M059J (cell line): ENCODE measurements at places on chromosomes 3 and 15.

GRCh38 chr3:129529436-129530210 is 1.2 kb downstream of the RHO start:
- DNase-seq = no peak

DNA sequence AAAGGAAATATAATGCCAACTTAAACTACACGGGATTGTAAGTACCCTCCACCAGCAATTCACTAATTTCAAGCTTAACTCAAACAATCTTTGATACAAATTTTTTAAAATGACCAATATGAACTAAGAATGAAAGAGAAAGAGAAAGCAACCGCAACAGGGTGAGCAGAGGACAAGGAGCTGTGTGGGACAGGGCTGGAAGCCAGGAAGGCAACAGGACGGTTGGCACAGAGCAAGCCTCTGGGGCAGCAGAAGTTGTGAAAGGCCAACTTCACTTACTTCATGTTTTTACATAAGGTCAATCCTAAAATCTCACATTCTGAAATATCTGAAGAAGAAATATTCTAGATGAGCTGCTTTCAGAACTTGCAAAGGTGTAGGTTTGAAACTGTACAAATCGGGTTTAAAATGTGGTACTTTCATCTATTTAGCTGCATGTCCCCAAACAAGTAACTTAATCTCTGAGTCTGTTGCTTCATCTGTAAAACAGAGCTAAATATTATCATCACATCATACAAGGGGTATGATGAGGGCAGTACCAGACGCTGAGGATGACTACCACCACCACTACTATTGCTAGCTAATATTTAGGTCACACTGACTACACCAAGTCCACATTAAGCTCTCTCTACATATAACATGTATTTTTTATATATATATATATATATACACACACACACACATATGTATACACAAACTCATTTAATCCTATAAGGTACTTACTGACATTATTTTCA is 101.7 kb downstream of the IGSF11 start:
- DNase-seq = peak; percentile 22

DNA sequence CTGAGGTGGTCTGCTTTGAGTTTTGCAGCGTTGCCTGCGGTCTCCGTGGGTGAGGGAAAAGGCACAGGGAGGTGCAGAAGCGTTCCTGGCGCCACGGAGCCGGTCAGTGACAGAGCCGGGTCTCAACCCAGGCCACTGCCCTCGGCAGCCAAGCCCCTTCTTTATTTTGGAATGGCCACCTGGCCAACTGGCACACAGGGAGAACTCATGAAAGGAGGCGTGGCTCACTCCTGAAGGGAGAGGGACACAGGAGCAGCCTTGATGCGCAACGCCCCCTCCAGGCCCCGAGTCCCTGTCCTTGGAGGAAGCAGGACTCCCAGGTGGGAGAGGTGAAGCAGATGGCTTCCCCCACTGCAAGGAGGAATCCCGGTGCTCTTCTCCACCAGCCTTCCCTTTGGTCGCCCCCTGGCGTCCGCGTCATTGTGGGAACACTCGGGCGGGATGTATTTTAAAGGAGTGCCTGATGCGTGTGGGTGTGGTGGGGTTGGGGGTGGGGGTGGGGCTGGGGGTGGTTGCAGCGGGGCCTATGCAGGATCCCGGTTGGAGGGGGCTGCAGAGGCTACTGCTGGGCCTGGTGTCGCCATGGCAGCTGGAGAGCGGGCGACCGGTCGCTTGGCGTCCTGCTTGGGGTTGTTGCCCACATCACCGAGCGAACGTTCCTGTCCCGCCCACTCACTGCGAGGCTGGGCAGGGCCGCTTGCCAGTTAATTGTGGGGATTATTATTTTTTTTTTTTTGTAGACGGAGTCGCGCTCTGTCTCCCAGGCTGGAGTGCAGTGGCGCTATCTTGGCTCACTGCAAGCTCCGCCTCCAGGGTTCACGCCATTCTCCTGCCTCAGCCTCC is 32.6 kb downstream of the APBA2 start:
- no peak for DNase-seq

DNA sequence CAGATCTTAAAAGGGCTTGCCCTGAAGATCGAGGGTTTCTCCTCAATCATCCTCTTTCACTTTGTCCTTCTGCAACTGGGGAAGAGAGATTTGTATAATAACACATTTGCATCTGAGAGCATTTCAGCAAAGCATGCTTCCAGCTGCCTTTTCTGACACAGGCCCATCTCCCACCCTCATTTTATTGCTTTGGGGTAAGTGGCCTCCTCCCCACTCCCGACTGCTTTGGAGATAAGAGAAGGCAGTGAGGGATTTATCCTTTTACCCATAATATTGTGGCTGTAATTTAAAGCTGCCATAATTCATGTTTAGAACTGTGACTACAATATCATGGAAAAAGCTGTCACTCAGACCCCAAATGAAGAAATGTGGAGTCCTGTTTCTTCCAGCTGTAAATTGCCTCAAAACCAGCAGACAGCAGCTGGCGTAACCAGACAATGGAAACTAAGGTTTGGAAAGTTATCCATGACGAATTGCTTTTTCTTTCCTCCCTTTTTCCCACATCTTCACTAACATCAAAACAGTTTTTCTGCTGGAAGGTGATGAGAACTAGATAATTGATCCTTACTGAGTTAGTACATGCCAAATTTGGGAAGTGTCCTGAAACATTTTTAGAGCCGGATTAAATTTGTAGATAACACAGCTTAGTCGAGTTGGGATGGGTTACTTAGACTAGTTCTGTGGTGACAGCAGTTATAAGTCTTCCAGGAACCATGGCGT is 104.2 kb upstream of the PFN2 start:
- no peak for DNase-seq

DNA sequence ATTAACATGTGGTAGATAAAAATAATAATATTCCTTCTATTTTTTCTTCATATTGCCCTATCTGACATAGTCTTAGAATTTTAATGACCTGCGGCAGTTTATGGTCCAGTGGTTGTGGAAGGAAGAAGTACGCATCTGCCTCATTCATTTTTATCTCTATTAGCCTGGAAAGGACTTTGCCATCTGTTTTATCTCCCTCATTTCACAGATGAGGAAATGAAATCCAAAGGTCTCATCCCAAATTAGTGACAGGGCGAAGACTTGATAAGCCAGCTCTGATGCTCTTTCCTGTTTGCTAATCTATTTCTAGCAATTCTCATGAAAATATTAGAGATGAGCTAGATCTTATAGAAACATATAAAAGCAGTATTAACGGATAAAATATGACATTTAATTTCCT is 113.3 kb downstream of the KLHL25 start:
- no peak for DNase-seq

DNA sequence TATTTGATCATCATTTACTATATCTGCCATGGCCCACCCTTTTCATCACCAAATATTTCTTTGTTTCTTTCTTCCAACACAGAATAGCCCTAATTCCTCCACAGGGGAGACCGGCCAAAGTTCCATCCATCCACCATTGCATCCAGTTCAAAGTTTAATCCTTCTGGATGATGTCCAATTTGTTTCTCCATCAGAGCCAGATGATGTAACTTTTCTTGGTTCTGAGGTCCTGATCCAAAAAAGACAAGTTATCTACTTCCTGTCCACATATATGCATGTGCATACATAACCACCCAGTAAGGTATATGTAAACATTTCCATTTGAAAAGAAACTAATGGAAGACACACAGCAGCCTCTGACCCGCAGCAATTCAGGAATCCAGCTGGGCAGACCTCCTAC is 237.3 kb downstream of the SHOX2 start:
- DNase-seq = no peak

- DNase-seq = peak; percentile 92
Observed at GRCh38 chr3:45037720-45038455, 11.8 kb downstream of the CLEC3B start.

GRCh38 chr15:68376447-68377060 is 55.4 kb downstream of the ITGA11 start:
- no peak for DNase-seq

GRCh38 chr3:116994351-116994879 is 284.8 kb downstream of the TUSC7 start:
- DNase-seq = no peak

- no peak for DNase-seq
Observed at GRCh38 chr15:48814286-48814685, 3.4 kb upstream of the CEP152 start.

DNA sequence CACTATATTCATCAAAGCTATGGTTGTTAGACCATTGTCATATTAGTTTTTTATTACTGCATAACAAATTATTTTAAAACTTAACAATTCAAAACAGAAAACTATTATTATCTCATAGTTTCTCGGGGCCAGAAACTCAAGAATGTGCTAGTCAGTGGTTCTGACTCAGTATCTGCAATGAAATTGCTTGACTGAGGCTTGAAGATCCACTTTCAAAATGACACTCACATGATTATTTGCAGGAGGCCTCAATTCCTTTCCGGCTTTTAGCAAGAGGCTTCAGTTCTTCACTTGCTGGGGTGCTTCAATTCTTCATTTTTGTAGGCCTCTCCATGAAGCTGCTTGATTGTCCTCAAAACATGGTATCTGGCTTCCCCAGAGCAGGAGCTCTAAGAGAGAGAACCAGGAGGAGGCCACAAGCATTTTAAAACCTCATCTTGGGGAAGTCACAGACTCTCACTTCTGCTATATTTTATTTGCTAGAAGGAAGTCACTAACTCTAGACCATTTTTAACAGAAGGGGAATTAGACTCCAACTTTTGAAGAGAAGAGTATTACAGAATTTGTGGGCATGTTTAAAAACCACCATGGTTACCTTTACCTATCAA is 383.7 kb downstream of the MFSD1 start:
- DNase-seq = no peak

DNA sequence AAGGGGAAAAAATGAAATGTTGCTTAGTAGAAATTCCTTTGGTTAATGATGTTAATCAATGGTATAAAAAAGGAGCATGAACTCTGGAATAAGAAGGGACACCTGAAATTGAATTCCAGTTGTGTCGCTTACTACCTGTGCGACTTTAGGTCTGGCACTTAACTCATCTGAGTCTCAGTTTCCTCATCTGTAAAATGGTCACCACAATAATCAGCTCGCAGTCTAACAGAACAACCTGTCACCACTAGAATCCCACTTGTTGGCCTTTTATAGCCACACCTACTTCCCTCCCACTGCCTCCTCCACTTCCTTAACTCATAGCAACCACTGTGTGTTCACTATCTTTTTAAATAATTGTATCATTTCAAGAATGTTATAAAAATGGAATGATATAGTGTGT is 2.5 kb downstream of the PLAAT1 start:
- no peak for DNase-seq

DNA sequence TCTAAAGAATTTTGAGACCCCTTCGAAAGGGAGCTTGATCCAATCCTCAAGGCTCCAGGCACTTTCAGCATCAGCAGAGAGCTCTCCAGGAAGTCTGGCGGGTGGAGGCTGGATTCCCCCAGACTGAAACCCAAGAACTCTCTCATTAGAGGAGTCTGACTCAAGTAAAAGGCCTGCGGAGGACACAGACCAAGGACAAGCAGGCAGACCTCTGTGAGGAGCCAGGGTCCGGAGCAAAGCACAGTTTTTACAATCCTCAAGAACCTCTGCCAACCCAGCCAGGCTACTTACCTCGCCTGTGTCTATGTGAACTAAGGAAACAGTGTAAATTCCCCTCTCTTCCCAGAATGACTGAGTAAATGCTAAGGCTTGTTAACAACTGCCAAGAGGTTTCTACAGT is 86.2 kb downstream of the FBN1 start:
- peak; percentile 74 for DNase-seq

- DNase-seq = peak; percentile 59
Observed at GRCh38 chr3:97952280-97952679, 20.0 kb downstream of the RIOX2 start.

- no peak for DNase-seq
Observed at GRCh38 chr3:61980041-61980440, 393.3 kb downstream of the FEZF2 start.

DNA sequence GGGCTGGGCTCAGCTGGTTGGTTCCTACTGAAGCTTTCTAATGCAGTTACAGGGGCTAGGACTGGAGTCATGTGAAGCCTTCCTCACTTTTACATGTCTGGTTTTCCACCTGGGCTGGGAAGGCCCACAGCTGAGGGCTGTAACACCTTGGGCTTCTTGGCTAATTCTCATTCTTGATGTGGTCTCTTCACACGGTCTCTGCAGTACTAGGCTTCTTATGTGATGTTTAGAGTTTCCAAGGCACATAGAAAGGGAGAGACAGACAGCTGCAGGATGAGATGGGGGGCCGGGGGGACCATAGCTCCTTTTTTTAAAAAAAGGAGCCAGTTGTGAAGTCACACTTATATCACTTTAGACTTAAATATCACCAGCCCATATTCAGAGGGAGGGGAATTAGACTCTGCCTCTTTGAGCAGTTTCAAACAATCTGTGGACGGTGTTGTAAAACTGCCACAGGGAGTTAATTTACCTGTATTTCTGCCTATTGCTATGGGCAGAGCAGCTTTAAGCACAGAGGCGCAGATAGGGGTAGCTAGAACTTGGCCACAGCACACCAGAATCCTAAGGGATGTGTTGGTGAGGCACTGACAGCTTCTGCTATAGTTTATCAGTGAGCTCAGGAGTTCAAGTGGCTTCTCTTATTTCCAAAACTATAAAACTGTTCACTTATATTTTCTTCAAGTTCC is 46.7 kb downstream of the NKIRAS1 start:
- DNase-seq = no peak

DNA sequence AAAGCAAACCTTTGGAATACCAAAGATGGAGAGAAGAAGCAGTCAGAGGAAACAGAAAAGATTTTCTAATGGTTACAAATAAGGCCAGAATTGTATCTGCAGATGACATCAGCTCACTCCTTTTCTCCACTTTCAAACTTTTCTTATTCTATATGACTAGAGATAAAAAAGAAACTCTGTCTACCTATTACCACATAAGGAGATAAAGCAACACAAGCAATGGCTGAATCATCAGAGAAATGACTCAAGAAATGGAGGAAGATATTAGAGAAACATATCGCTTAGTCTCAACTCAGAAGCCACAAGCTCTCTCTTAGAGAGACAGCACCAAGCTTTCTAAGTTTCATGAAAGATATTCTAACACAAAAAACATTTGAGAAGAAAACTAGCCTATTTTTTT is 784.0 kb downstream of the ZPLD1 start:
- DNase-seq = peak; percentile 31

DNA sequence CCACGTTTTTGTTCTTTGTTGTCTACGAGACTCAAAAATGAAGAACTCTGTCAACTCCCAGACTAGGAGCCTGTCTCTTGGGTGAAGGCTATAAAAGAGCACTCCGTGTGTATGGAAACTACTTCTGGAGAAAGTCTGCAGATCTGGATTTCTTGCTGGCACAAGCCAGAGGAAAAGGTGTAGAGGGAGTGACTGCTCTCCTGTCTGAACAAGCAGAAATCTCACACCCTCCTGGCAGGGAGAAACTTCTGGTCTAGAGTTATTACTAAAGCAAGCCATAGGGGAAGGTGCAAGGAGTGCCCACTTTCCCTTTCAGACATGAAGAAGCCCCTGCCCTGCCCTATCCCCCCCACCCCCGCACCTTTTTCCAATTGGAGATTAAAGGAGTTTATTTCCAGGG is 9.5 kb downstream of the PLAAT1 start:
- no peak for DNase-seq

DNA sequence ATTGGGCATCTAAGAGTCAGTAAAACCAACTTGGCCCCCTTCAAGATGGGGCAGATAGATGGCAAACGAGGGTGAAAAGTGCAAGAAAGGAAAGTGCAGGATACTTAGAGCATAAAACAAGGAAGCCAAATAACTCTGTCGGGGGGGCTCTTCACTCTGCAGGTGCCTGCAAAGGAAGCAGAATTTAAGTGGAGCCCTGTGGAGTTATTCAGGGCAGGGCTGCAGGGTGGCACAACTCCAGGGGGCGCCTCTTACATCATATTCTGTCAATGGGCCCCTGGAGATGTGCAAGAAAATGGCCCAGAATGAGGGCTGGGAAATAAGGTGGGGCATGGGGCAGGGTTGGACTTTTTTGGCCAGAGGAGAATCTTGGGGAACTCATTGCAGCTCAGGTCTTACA is 69.7 kb downstream of the CD47 start:
- DNase-seq = no peak

- no peak for DNase-seq
Observed at GRCh38 chr3:30017901-30018300, 588.5 kb upstream of the TGFBR2 start.
